Frontal cortex (tissue), 4 donors: ENCODE measurements at places on chromosomes 5 and 9.
A peak's percentile ranks its signal among the peaks of the same experiment; 100 is the strongest.

GRCh38 chr5:142611154-142611553, 74.7 kb downstream of the FGF1 start:
- DNase-seq, result peak; percentile 12

DNA sequence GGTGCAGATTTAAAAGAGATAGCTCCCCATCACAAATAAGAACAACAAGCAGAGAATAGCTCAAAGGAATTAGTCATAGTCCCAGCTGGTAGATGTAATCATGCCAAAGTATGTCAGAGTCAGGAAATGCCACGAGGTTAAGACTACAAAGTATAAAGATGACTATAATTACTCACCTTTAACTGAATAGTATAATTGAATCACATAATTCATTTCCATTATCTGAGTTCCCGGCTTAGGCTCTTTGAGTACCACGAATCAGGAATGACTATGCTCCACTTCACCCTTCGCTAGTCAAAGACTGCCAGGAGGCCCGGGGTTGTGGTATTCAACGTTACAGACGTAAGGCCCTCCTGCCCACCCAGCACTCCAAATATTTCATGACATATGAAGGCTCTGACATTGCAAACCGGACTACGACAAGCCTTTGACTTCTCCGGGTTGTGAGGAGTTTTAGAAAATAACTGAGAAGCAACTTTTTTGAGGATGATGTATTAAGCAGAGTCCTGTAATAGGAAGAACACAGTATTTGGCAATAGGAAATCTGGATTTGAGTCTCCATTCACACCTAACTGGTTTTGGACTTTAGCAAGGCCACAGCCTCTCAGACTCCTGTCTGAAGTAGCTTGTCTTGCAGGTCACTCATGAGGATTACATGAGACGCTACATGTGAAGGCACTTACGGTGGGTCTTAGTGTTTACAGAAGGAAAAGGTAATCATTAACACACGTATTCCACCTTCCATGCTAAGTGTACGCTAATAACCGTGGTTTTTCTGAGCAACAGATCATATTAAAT, 64.6 kb downstream of the ENC1 start:
- DNase-seq, result peak; percentile 34

DNA sequence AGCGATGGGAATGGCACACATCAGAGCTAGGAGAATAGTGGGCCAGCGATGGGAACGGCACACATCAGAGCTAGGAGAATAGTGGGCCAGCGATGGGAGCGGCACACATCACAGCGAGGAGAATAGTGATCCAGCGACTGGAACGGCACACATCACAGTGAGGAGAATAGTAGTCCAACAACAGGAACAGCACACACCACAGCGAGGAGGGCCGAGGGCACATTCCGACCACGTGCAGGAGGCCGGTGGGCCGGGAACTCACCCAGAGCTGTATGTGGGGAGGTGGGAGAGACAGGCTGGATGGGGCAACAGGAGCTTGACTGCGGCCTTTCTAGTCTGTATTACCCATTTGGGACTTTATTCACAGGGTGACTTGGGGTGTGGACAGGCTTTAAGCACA, 271.1 kb upstream of the IRX4 start:
- DNase-seq, result no peak

- DNase-seq, result no peak
These were observed 140.7 kb upstream of the SPRY4 start for GRCh38 chr5:142465476-142465875.

DNA sequence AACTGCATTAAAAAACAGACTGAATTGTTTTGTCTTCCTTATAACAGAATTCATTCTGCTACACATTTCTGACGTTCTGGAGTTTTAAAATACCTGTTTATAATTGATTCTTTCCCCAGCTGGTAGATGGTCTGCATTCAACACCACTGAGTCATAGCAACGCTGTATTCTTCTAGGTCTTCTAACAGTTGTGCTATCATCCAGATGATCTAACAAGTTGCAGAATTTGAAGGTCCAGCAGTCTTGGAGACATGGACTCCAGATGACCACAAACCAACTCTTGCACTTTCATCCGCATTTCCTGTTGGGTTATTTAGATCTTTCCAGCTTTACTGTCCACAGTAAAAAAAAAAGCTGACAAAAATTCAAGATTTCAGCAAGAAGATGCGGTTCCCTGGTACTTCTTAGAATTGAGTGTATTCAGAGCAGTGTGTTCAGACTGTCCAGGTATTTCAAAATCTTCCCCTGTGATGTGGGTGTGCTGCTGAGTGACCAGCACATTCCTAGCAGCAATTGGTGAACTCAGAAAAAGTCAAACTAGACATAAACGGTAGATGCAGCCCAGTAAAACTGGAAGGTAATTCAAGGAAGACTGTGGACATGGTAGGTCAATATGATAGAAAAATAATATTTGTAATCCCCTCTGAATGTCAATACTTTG, 50.2 kb downstream of the CSNK1A1 start:
- no peak for DNase-seq

- DNase-seq, result no peak
These were observed 36.0 kb downstream of the TTC1 start for GRCh38 chr5:160044967-160045366.

- DNase-seq, result no peak
These were observed 236.1 kb upstream of the CDH12 start for GRCh38 chr5:23089286-23089685.

DNA sequence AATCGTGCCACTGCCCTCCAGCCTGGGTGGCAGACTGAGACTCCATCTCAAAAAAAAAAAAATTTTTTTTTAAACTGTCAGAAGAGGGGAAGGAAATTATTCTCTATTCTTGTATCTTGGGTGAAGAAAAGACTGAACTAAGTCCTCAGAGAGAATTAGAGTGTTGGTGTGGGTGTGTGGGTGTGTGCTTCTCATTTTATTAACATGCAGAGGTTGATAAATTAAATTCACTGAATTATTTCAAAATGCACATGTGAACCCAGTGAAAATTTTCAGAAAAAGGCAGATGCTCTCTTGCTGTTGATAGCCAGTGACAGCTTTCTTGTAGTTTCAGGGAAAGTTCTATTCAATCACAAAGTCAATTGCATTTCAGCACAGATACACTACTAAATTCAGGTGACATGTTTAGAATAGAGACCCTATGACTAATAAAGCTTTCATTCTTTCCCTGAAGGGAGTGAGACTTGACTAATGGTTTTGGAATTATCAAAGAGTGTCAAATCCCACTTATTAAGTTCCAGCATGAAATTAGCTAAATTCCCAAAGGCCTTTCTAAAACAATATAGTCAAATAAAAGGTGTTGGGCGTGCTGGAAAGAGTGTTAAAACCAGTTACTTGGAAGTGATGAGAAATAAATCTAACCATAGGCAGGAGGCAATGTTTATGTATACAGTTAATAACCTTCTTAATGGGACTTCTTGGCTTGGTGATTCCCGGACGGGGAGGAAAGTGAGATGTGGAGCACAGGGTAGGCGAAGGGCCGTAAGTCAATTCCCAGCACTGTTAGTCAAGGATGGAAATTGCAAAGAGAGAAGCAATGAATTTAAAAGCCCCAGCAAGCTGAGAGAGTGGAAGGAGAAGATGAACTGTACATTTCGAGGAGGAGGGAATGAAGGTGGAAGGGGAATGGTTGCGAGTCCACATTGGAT, 103.2 kb upstream of the SPATA31D4 start:
- no peak for DNase-seq
